ENCODE measurements at places on chromosomes 6 and 20.

- DNase-seq = no peak
Measured at GRCh38 chr6:169766921-169767736, 15.7 kb downstream of the ERMARD start.

GRCh38 chr6:127103482-127103881 lies 15.0 kb upstream of the RSPO3 start:
- no peak for DNase-seq

DNA sequence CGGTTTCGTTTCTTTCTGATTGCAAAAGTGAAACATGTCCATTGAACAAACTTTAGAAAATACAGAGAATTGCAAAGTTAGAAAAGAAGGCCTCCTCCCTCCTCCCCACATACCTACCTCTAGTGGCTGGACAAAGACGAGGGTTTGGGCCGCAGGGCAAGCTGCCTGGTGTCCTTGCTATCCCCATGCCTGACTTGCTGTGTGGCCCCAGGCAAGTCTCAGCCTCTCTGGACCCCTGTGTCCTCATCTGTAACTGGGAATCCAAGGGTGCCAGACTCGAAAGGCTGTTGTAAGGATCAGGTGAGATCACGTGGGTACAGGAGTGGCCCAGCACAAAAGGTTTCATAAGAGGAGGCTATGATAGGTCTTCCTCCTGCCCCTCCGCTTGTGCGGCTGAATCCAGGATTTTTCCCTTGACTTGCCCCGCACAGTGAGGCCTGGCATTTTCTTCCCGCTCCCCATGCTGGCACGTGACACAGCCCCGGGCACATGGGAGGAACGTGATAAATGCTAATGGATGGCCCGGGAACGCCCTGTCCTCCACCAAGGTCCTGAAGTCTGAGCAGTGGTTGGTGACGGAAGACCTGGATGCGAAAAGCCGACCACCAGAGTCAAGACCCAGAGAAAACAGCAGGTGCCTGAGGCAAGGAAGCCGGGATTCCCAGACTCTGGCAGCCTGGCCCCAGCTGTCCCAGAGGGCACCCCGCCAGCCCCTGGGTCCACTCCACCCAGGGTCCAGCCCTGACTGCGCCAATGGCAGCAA lies 55.8 kb downstream of the UBE2V1 start:
- no peak for DNase-seq

DNA sequence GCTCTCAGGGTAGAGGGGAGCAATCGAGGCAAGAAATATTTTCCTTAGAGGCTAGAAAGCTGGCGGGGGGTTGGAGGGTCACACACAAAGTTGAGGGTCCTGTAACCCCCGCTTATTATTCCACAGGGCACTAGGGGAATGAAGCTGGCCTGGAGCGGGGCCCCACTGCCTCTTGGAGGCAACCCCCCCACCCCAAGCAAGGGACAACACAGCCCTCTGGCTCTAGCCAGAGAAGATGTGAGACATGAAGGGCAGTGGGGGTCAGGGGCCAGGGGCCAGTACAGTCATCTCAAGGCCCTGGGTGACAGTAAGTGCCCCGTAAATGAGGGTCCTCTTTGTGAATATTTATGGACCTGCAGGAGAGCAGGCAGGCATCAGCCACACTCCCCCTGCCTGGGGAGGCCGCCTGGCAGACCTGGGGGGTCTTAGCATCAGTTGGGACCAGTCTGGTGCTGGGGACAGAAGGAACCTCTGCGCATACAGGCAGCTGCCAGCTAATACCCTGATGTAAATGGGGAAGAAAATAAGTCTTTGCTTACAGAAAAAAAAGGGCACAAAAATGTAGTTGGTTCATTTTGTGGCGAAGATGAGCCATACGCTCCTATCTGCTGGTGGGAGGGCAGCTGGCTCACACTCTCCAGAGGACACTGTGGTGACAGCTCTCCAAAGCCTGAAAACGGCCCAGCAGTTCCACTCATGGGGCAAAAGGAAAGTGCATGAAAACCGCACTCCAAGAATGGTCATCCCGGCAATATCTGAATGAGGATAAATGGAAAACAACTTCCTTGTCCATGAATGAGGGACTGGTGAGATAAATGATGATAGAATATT lies 21.9 kb downstream of the SPATA2 start:
- peak; percentile 74 for DNase-seq

DNA sequence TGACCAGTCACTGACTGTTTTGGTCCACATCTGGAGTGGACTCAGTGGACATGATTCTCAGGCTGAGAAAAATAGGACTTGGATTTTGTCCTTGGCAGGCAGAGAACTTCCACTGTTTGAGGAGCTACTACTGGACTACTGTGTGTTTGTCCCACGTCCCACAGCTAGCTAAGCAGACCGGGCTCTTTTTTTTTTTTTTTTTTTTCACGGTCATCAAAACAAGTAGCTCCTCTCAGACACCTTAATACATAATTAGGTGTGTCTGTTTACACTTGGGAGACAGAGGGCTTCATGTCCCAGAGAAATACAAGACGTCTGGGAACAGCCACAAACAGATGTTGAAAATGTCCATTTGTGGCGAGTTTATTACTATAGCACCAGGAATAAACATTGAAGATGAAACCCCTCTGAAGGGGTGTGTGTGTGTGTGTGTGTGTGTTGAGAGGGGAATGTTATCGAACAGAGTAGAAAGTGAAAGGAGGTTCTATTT lies 155.0 kb upstream of the SUPT3H start:
- no peak for DNase-seq

DNA sequence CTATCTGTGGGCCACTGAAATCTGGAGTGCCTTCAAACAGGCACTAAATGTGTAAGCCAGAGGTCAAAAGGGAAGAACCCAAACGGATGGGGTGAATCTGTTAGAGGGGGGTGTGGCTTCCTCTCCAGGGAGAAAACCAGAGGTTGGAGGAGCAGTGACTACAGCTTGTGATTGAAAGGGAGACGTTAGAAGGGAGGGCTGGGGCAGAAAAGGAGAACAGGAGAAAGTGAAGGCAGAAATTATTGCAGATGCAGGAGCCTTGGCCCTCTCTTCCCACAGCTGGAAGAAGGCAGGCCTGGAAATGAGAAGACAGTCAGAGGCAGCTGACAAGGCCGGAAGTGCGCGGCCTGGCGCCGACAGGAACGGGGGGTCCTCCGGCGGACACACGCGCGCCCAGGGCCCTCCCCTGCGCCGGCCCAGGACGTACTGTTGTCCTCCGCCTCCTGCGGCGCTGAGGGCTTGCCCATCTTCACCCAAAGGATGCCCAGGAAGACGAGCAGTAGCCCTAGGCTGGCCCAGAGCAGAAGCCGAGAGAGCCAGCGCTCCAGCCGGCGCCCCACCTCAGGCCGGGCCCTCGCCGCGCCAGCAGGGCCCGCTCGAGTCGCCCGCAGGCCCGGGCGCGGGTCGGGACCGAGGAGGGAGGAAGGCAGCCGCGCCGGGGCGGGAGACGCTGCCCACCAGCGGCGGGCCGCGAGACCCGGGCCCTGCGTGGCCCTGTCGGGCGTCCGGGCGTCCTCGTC lies 806 bp downstream of the LEMD2 start:
- peak; percentile 92 for DNase-seq

- DNase-seq = peak; percentile 82
Measured at GRCh38 chr6:157020881-157021343, 243.7 kb downstream of the ARID1B start.

DNA sequence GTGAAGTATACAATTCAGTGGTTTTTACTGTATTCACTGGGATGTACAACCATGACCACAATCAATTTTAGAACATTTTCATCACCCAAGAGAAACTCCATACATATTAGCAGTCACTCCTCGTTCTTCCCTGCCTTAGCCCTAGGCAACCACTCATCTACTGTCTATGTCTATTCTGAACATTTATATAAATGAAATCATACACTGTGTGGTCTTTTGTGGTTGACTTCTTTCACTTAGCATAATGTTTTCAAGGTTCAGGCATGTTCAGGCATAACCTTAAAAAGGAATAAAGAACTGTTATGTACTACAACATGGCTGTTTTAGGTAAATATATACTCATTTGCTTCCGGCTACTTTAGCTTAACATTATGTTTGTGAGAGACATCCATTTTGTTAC lies 37.3 kb downstream of the BLTP3A start:
- no peak for DNase-seq

- DNase-seq = no peak
Measured at GRCh38 chr20:48747840-48748414, 79.9 kb downstream of the PREX1 start.

GRCh38 chr20:59082981-59083380 lies 40.4 kb upstream of the PRELID3B start:
- DNase-seq = no peak

DNA sequence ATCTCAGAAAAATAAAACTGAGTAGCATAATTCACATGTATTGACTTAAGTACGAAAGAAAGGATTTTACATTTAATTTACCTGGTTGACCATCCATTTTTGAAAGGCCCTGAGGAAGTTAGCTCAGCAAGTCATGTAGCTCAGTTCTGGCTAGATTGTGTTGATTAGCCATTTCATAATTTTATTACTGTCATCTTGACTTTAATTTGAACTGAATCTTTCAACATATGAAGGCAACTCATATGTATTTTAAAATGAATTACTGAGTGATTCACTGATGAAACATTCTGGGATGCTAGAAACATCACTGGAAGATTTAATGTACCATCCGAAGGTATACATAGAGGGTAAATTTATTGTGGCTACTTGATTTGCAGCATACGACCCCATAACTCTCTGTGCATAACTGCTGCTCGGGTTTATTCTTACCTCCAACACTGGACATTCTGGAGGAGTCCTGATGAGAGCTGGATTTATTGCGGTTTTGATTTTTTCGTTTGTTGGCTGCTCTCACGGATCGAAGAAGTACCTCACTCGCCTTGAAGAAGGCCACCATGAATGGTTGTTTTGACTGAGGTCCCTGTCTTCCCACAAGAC lies 101.7 kb downstream of the BMP5 start:
- DNase-seq = no peak

GRCh38 chr6:144468709-144469108 lies 183.6 kb downstream of the UTRN start:
- no peak for DNase-seq

DNA sequence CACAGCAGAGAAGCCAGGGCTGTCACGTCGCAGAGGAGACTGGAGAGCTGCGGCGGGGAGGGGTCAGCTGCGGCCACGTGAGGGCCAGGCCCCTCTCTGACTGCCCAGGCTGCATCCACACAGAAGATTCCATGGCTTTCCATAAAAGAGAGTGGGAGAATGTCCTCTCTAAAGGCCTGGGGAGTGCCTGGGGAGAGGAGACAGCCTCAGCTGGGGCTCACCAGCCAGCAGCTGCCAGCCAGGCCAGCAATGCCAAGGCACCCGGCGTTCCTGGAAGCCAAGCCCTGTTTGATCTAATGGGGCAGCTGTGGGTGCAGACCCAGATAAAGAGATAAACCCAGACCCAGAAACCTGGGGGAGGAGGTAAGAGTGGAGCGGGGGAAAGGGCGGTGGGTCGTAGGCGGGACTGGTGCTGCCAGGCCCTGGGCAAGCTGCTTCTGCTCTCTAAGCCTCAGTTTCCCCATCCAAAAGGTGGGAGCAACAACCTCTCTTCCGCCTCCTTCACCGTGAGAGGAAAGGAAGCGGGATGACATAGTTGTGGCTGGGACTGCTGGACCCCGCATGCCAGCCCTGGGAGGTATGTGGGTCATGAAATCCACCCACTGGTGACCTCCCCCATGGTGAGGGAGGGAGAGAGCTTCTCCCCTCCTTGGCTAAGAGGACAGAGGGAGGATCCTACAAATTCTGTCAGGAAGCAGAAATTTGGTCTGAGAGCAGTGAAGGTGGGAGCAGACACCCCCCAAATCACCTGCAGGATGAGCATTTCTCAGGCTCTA lies 3.1 kb upstream of the OSBPL2 start:
- DNase-seq = no peak

DNA sequence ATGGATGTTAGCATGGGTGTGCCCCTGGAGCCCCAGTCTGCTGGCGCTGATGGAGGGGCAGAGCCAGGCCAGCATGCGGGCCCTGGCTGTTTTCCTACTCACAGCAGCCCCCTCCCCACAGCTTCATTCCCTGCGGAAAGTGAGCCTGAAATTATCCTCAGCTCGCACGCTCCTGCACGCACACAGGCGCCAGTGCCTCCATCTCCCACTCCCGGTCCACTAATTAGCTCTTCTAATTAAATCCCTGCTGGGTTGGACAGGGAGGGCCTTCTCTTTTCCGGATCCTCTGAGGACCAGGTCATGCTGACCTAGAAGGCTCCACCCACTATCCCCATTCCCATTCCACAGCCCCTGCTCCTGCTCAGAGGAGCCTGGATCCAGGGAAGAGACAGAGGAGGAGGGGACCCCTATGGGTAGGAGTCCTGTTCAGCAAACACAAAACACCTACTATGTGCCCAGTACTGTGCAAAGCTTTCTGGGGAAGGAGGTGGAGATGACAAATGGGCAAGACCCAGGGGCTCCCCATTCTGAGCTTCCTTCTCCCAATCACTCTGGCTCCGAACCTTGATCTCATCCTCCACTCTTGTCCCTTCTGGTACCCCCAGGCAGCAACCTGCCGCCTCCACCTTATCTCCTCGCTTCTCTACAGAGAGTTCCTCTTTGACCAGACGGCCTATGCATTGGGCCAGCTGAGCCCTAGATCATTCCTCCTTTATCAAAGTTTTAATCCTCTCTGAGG lies 70.2 kb upstream of the CCDC167 start:
- no peak for DNase-seq

GRCh38 chr6:137740091-137740755 lies 126.8 kb upstream of the TNFAIP3 start:
- peak; percentile 27 for DNase-seq

- DNase-seq = no peak
Measured at GRCh38 chr6:1003394-1004160, 308.3 kb upstream of the FOXQ1 start.

DNA sequence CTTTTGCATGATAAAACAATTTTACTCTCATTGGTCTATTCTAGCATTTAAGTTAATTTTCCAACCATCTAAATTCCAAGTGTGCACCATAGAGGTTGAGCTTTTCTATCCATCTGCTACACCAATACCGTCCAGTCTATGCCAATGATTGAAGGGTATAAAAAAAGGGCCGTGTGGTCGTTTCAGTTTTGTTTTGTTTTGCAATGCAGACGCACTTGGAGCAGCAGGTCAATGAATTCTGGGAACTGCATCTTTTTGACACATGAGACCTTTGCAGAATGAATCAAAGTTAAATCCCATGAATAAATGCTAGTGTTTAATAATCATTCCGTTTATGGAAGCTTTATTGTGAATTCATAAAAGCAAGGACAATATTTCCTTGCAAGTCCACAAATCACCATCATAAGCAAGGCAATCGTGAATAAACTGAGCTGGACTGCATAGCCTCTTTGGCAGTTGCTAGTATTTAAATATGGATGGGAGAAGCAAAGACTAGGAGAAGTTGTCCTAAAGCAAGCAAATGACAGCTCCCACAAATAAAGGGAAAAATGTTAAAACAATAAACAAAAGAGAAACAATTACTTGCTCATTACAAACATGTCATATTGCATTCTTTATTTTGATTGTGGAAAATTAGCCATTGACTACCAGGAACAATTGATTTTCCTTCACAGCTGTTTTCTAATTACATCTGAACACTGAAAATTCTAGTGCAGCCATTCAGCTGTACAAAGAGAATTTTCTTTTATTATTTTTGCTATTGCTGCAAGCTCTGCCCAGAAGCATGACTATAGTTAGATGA lies 649.7 kb upstream of the GJE1 start:
- peak; percentile 35 for DNase-seq

- no peak for DNase-seq
Measured at GRCh38 chr20:51337126-51337805, 205.3 kb downstream of the NFATC2 start.

All from suppressor macrophage treated with lipopolysaccharide for 4 hours (primary cell).